ENCODE measurements at places on chromosomes 3 and 15. TPM values are rescaled to one million over a fixed set of nuclear protein-coding genes. Genes with fewer than 3 reads are reported as not detected.

The PLSCR2 gene
- polyA plus RNA-seq, result not detected

The HRH1 gene
- polyA plus RNA-seq, result 24.6 TPM

The MKRN2OS gene
- polyA plus RNA-seq, result not detected

The IL17RB gene
- not detected for polyA plus RNA-seq

The FBXL22 gene
- polyA plus RNA-seq, result 1.3 TPM

The EXOG gene
- 19.3 TPM for polyA plus RNA-seq

The RTP3 gene
- polyA plus RNA-seq, result 0.06 TPM

The HGD gene
- 0.14 TPM for polyA plus RNA-seq

The GTPBP8 gene
- polyA plus RNA-seq, result 14.9 TPM
